ENCODE measurements at places on chromosomes 7 and 10. TPM values are rescaled to one million over a fixed set of nuclear protein-coding genes. Genes with fewer than 3 reads are reported as not detected.
A peak's percentile ranks its signal among the peaks of the same experiment; 100 is the strongest.

GRCh38 chr10:93110472-93111146 lies 36.9 kb downstream of the CYP26A1 start:
- no peak for DNase-seq

GRCh38 chr7:27399791-27400567 lies 157.4 kb downstream of the EVX1 start:
- no peak for DNase-seq

GRCh38 chr10:99326871-99327270 lies 2.3 kb upstream of the CNNM1 start:
- no peak for DNase-seq

- peak; percentile 30 for DNase-seq
Observed at GRCh38 chr10:100670828-100671479, 74.4 kb upstream of the PAX2 start.

- no peak for DNase-seq
Observed at GRCh38 chr10:3502673-3503072, 282.3 kb downstream of the KLF6 start.

- DNase-seq, result no peak
Observed at GRCh38 chr10:33201056-33201780, 133.2 kb downstream of the NRP1 start.

GRCh38 chr10:13440185-13441061 lies 88.4 kb downstream of the BEND7 start:
- DNase-seq, result peak; percentile 57

DNA sequence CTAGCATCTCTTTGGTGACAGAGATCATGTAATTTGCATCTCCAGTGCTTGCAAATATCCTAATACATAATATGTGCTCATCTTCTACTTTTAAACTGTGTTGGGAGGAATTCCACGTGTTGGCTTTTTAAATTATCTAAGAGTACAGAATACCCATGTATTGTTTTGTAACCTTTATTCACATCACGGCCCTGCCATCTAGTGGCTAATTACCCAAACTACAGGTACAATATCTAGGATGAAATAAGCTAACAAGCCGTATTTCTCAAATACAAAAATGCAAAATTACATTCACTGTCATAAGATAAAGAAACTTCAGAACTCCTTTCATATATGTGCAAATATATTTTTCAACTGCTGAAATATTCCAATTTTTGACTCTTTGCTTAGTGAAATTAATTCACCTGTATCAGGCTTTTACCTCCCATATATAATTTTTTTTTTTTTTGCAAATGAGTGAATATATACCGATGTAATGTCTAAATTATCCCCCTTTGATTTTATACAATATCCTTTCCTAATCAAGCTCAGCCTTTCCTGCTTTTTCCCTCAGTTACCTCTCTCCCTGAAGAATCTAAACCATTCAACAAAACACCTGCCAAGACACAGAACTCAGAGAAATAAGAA lies 30.3 kb upstream of the LSM8 start:
- DNase-seq, result peak; percentile 24

- DNase-seq, result no peak
Observed at GRCh38 chr7:121697731-121698316, 175.1 kb upstream of the PTPRZ1 start.

- DNase-seq, result no peak
Observed at GRCh38 chr7:15515252-15515651, 46.6 kb downstream of the AGMO start.

DNA sequence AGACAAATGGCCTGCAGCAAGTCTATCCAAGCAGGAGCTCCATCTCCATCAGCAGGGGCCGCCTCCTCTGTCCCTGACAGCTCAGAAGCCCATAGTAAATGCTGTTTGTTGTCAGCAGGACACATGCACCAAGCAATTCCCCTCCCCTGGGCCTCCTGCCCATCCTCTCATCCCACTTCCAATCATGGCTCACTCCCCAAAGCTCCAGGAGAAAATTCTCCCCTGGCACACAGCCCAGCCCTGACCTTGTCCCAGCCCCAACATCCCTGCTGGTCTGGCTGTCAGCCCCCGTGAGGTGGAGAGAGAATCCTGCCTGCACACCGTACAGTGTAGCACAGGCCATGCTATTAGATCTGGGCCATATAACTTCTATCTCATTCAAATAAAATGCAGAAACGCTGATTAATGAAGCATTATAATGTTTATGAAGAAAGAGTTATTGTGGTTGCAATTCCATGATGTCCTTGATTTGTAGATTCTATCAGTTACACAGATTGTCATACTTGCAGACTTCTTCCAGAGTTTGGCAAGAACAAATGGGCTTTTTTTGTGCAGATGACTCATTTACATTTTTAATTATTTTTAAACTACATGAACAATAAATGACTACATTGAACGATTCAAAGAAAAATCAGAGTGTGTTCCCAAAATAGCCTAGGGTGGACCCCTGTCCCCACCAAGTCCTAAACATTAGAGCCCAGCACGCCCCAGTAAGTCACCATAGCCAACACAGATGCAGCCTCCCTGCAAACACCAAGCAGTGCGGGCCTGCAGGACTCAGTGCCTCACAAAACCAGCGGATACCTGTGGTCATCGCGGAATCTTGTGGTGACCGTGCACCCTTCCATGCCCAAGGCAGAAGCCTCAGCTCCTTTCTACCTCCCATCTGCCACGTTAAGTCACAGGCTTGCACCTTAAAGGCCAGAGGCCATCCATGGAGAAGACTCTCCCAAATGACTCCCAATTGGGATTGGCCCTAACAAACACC lies 70.1 kb downstream of the COBL start:
- no peak for DNase-seq

DNA sequence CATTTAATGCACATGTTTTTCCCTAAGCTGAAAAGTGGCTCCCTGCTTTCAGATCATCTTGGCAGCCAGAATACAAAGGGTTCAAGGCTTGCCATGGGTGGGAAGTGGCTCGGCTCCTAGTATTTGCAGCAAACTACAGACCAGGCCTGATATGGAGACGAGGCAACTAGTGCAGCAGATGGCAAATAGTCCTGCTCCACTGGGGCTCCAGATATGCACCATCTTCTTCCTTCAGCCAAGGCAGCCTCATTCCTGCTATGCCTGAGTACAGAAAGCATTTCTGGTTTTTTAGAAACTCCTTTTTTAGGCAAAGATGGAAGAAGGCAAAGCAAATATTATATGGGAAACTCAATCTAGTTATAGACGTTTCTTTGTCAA lies 23.9 kb downstream of the LRRC4 start:
- no peak for DNase-seq

GRCh38 chr10:118531105-118531852 lies 64.2 kb downstream of the PRLHR start:
- DNase-seq, result no peak

- DNase-seq, result no peak
Observed at GRCh38 chr10:117761695-117762094, 219.1 kb downstream of the EMX2 start.

GRCh38 chr10:125991392-125991791 lies 95.0 kb downstream of the FANK1 start:
- no peak for DNase-seq

GRCh38 chr7:101620991-101621390 lies 8.1 kb downstream of the MYL10 start:
- no peak for DNase-seq

- no peak for DNase-seq
Observed at GRCh38 chr7:152115021-152115718, 89.7 kb downstream of the GALNT11 start.

GRCh38 chr10:132397036-132397541 lies at the start of gene PWWP2B:
Gene PWWP2B (plus strand): TSS chr10:132397200. CDS start chr10:132397227, 27 bp downstream.
- peak; percentile 54 for DNase-seq

- DNase-seq, result no peak
Observed at GRCh38 chr7:43621729-43622448, 39.0 kb downstream of the STK17A start.

DNA sequence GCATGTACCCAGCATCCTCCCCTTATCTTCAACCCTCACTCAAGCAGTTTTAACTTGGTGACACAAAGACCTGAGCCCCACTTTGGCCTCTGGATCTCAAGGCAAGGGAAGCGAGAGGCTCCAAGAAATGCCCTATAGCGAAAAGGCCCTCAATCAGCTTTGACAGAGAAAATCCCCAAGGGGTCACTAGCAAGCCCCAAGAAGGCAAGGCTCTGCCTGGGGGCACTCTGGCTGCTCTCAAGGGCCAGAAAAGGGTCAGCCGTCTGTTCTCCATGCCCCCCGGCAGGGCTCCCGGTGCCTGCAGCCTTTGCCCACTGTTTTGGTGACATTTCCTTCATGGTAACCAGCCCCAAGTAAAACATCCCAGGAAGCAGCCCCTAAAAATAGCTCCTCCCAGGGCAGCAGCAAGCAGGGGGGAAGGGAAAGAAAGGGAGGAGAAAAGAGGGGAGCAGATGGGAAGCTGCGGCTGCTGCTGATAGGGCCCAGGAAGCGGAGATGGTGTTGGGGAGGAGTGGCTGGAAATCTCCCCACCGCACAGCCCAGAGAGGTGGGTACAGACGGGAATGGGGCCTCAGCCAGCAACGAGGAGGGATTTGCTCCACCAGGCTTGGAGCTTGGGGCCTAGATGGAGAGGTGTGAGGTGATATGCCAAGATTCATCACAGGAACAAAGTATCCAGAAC lies 7.1 kb downstream of the CAMK2G start:
- no peak for DNase-seq

DNA sequence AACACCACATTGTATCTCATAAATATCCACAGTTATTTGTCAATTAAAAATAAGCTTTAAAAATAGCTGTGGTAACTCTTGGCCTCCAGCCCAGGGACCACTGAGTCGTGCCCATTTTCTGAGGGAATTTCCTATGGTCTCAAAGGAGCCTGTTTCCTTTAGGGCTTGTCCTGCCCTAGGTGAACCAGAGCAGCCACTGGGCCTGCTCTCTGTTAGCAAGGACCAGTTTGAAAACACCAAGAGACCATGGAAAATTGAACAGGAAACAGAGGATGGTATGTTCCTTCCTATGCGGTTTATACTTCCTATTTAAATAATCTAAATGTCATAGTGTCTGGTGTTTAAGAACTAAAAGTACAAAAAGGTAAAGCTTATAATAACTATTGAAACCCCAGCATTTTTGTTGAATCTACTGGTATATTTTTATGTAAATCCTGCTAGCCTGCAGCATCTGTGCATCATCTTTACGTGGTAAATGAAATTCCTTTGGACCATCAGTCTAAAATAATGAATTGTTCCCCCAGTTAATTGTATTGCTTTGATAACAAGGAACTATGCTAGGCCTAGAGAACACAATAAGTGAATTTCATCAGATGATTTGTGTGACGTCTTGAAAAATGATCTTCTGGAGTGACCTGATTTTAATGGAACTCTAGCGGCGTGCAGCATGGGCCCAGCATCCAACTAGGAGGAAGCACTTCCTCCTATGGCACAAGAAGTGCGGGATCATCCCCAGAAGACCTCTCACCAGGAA lies 333.7 kb downstream of the GFRA1 start:
- no peak for DNase-seq

DNA sequence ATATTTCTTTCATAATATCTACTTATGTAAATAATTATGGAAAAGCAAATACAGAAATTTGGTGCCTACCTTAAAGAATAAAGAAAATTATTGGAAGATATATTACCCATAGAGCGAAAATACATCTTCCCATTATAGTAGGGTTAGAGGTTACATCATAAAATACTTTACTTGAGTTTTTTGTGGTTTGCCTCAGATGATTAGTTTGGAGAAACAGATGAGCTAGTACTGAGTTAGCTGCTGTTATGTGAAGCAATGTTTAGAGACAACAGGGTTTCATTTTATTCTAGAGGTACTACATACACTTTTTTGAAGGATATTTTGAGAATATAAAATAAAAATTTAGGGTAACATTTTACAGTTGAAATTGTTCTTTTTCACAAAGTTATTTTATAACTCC lies 2.9 kb upstream of the MLLT10 start:
- no peak for DNase-seq

GRCh38 chr10:57963546-57963945 lies 304.1 kb downstream of the IPMK start:
- no peak for DNase-seq

- DNase-seq, result no peak
Observed at GRCh38 chr7:127382301-127383085, 10.0 kb downstream of the ZNF800 start.

DNA sequence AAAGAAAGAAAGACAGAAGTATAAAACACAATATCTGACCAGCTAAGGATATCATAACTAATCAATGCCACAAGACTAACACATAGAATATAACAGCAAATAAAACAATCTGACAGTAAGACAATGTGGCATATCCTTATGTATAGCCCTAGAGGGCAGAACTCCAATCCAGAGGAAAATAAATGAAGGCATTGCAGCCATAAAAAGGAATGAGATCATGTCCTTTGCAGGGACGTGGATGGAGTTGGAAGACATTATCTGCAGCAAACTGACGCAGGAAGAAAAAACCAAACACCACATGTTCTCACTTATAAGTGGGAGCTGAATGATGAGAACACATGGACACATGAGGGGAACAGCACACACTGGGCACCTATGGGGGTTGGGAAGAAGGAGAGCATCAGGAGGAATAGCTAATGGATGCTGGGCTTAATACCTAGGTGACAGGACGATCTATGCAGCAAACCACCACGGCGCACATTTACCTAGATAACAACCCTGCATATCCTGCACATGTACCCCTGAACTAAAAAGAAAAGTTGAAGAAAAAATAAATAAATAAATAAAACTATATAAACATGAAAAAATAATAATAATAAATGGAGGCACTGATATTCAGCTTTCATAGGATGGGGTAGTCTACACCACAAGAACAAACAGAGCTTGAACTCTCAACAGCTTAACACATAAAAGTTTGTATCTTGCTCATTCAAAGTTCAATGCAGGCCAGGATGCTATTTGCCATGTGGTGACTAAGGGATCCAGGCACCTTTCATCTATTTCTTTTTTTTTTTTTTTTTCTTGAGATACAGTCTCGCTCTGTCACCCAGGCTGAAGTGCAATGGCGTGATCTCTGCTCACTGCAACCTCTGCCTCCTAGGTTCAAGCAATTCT lies 66.1 kb upstream of the KAT6B start:
- no peak for DNase-seq

GRCh38 chr10:74078037-74078436 lies 72.6 kb downstream of the AP3M1 start:
- DNase-seq, result peak; percentile 37

- no peak for DNase-seq
Observed at GRCh38 chr10:47039562-47039913, 128.3 kb downstream of the PTPN20 start.

AP3M1 gene
- polyA plus RNA-seq, result 23.7 TPM

PDE6C gene
- not detected for polyA plus RNA-seq

PRRT4 gene
- not detected for polyA plus RNA-seq

LRRC17 gene
- not detected for polyA plus RNA-seq

ZNF25 gene
- 5.4 TPM for polyA plus RNA-seq

OR2A25 gene
- not detected for polyA plus RNA-seq

CTAGE8 gene
- polyA plus RNA-seq, result not detected

EEF1AKMT2 gene
- 28.1 TPM for polyA plus RNA-seq

FXYD4 gene
- polyA plus RNA-seq, result not detected

CPVL gene
- polyA plus RNA-seq, result 0.58 TPM

TRPV6 gene
- 0.30 TPM for polyA plus RNA-seq

PTER gene
- polyA plus RNA-seq, result 38.4 TPM

NKX1-2 gene
- polyA plus RNA-seq, result not detected

SEMA4G gene
- 0.61 TPM for polyA plus RNA-seq

NAT16 gene
- polyA plus RNA-seq, result not detected

ZSWIM8 gene
- polyA plus RNA-seq, result 11.3 TPM

SH2D4B gene
- not detected for polyA plus RNA-seq

FAM24B gene
- polyA plus RNA-seq, result 9.0 TPM

TACR2 gene
- polyA plus RNA-seq, result 0.13 TPM

PPP1R3A gene
- polyA plus RNA-seq, result not detected

CTNNA3 gene
- not detected for polyA plus RNA-seq

NPFFR1 gene
- polyA plus RNA-seq, result not detected

OR2A5 gene
- polyA plus RNA-seq, result not detected

GFRA1 gene
- not detected for polyA plus RNA-seq
